ENCODE measurements at places on chromosomes 1 and 21.

DNA sequence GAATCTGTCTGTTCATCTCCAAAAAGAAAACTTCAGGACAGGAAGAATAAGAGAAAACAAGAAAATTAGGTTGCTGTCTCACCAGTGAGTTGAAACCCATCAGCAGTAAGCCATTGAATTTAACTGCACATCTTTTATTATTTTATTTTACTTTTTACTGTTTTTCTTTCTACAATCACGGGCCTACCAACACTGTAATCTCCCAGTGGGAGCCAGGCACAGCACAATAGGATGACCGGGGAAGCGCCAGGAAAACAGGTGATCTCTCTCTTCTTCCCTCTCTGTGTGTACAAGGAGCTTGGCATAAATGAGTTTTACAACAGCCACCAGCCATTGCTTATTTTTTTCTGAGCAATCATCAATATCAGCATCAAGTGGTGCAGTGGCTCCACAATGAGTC, 113.1 kb upstream of the ESRRG start:
- DNase-seq = no peak

DNA sequence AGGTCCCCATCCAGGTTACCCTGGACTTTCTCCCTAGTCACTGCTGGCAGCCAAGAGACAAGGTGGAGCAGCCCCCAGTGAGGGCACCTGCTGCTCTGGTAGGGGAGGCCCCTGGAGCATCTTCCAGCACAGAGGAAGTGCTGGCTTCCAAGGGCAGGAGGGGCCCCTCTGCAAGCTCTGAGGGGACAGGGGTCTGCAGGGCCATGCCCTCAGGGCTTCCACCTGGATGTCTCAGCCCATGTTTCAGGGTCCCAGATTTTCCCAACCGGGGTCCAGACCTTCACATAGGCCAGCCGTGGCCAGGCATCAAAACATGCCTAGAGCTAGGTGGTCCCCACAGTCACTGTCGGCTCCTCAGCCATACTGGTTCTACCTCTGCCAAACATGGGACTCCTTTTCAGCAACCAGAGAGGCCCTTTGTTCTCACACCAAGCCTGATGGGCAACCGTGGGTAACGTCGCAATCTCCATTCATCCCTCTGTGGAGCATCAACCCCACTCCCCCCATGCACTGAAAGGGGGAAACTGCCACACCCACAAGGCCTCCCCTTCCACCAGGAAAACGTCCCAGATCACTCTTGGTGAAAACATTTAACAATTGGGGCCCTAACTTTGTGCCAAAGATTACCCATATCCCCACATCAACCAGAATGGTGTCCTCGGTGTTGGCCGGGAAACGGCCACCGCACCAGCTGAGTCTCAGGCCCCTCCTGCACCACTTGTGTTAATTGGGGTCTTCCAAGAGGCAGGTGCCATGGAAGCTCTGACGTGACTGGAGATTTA, 1.9 kb upstream of the COL6A2 start:
- no peak for DNase-seq

DNA sequence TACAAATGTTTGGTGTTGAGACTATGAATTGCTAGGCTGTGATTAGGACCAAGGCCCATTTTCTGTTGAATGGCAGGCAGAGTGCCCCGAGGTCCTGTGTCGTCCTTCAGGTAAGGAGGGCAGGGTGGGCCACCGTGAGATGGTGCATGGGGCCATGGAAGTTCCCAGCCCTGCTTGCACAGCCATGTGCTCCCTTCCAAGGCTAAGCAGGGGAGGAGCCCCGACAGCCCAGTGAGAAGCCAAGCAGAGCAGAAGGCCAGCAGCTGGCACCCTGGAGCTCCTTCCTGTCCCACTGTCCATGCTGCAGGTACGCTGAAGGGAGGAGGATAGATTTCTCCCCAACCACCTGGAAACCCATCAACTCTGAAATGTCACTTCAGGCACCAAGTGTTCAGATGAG, 8.2 kb upstream of the NUAK2 start:
- DNase-seq = no peak

- DNase-seq = no peak
These were observed 122.6 kb upstream of the CHRM3 start for GRCh38 chr1:239263801-239264200.

GRCh38 chr1:24968941-24969585, 39.0 kb upstream of the RUNX3 start:
- no peak for DNase-seq
